ENCODE measurements at places on chromosomes 5 and 9.

- no peak for DNase-seq
Observed at GRCh38 chr5:83156001-83156400, 78.7 kb downstream of the XRCC4 start.

GRCh38 chr5:179314606-179315355 is 30.5 kb downstream of the ADAMTS2 start:
- DNase-seq, result no peak

DNA sequence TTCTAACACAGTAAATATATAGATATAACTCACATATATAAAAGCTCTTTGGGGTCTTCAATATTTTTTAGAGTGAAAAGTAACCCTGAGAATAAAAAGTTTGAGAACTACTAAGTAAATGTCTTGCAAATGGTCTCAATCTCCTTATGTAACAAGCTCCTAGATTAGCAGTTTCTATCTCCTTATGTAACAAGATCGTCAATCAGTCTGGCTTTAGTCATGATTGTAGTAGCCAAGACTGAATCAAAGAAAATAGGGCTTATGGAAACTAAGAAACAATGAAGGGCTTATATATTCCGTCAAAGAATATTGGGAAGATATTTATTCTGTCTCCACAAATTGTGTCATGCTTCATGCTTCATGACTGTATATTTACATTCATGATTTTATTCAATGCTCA is 22.4 kb upstream of the FREM1 start:
- no peak for DNase-seq

GRCh38 chr5:36253575-36253974 is 11.8 kb upstream of the NADK2 start:
- no peak for DNase-seq

GRCh38 chr5:89844548-89844947 is 565.0 kb downstream of the CETN3 start:
- no peak for DNase-seq

All from stimulated activated CD8-positive, alpha-beta memory T cell treated with anti-CD3 and anti-CD28 coated beads, Interleukin-15, amount 100 ng/mL, for 48 hours (primary cell).